Stimulated activated CD4-positive, alpha-beta T cell treated with anti-CD3 and anti-CD28 coated beads, Interleukin-2, amount 100 ng/mL, for 24 hours (primary cell): ENCODE measurements at places on chromosomes 5 and 9.

DNA sequence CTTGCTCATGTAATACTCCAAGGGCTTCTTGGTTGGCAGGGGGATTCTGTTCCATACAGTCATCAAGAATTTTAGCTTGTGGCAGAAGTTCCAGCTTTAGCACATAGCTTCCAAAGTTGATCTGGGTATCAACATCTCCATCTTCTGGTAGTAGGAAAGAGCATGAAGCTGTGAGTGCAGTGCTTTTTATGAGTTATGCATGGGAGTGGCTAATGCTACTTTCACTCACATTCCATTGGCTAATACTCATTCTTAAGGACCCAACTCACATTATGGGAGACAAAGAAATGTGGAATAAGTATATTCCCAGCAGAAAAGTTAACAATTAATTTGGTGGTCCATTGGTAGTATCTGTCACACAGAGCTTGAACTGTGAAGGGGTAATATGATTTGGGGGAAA lies 194.2 kb upstream of the CHD1 start:
- DNase-seq: no peak

DNA sequence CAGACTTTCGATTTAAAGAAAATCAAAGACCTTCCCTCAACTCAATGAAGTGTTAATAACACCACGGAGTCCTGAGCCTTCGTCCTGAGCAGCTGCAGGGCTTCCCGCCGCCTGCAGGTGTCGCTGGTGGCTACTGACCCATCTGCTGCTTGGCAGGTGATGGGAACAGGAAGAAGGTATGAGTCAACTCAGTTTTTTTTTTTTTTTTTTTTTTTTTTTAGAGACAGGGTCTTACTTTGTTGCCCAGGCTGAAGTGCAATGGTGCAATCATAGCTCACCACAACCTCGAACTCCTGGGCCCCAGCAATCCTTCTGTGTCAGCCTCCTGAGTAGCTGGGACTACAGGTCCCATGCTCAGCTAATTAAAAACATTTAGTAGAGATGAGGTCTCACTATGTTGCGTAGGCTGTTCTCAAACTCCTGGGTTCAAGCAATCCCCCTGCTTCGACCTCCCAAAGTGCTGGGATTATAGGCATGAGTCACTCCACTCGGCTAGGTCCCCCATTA lies 185.7 kb upstream of the IL12B start:
- peak; percentile 88 for DNase-seq

- DNase-seq: no peak
Observed at GRCh38 chr9:134756098-134756497, 114.5 kb downstream of the COL5A1 start.

GRCh38 chr9:135070198-135070951 lies 17.1 kb upstream of the OLFM1 start:
- DNase-seq: no peak

- DNase-seq: no peak
Observed at GRCh38 chr9:137465720-137466388, 6.7 kb upstream of the NSMF start.

DNA sequence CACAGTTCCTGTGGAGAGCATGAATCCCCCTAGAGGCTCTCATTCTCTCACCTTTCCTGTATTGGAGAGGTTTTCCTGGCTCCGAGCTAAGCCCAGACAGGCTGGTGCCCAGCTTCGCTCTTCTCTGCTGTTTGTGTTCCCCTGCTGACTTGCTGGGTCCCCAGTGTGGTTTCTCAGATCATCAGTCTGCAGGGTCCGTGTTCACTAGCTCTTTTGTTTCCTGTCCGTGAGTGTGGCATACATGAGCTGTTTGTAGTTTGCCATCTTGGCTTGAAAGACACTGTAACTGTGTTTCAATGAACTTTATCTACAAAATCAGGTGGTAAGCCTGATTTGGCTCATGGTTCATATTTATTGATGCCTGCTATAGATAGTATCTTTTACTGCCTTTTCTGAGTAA lies 23.8 kb downstream of the LOX start:
- DNase-seq: no peak

DNA sequence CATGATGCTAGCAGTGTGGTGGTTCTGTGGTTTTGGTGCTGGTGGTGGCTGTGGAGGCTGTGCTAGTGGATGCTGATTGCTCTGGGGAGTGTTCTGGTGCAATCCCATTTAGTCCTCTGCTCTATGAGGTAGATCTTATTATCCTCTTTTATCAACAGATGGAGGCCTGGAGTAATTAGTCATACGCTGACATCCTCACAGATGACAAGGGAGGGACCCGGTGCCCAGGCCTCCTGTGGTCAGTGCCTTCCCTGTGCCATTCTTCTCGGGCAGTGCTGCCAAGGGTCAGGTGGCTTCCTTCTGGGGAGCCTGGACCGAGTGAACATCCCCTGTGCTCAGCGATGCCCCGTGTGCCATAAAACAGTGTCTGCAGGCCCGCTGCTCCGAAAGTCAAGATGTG lies 74.5 kb downstream of the COL5A1 start:
- DNase-seq: no peak

DNA sequence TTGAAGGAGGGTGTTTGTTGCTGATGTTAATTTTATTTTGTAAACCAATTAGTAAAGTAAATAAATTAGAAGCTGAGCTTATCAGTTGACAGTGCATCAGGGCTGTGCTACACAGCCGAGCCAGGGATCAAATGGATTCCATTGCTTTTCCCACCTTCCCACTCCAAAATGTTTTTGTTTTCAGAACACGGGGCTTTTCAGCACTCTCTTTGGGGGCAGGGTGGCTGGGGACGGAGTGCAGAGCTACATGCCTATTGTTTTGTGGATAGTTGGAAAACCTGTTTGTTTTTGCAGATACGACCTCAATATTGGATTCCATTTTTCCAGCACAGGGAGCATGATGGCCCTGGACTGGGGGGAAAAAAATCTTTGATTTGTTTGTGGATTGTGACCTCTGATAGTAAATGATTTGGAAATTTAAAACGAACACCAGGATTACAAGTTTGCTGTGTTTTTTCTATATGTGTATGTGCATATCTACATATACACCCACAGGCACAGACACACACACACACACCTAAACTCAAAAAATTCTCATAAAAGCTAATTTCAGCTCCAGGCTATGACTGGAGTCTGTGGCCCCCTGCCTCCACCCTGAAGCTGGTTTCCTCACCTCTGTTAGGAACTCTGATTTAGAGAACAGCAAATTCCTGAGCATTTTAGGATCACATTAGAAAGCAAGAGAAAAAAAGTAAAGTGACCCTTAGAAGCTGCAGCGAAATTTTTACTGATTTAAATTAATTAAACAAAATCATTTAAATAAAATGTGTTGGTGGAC lies 371.7 kb upstream of the IRX2 start:
- no peak for DNase-seq

- DNase-seq: no peak
Observed at GRCh38 chr9:100595391-100596199, 17.7 kb downstream of the CAVIN4 start.

DNA sequence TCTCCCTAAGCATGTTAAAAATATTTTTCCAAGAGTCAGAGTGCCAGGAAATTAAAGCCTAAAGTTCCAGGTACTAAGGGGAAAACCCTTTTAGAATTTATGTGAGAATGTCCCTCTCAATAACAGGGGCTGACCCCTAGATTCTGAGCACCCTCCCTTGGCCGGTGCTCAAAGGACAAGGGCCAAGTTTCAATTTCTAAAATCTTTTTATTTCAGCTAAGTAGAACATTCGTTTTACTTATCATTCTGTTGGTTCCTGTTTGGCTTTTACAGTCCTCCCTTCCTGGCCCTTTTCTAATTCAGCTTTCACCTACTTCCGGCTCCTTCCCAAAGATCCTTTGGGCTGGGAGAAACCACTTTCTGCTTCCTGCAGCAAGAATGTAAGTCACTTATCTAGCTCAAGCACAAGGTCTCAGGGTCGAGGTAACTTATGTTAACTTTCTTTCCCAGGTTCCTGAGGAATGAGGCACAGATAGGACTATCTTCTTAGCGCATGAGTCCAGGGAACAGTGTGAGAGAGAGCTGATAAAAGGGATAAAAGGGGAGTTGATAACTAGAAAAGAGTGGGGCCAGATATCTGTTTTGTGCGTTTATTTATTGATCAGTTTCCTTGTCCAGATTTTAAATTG lies 34.6 kb upstream of the F2RL2 start:
- DNase-seq: no peak

DNA sequence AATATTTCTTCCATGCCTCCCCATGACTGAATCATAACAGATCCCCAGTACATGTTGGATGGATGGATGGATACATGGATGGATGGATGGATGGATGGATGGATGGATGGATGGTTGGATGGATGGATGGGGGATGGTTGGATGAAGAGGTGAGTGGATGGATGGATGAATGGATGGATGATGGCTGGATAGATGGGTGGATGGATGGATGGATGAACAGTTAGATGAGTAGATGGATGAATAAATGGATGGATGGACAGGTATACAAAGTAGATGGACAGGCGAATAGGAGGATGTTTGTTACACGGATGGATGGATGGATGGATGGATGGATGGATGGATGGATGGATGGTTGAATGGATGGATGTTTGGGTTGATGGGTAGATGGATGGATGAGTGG lies 120.0 kb upstream of the HAND1 start:
- no peak for DNase-seq

- DNase-seq: no peak
Observed at GRCh38 chr5:84303315-84303714, 81.4 kb downstream of the EDIL3 start.

- no peak for DNase-seq
Observed at GRCh38 chr9:120014796-120015195, 565.2 kb downstream of the CDK5RAP2 start.

DNA sequence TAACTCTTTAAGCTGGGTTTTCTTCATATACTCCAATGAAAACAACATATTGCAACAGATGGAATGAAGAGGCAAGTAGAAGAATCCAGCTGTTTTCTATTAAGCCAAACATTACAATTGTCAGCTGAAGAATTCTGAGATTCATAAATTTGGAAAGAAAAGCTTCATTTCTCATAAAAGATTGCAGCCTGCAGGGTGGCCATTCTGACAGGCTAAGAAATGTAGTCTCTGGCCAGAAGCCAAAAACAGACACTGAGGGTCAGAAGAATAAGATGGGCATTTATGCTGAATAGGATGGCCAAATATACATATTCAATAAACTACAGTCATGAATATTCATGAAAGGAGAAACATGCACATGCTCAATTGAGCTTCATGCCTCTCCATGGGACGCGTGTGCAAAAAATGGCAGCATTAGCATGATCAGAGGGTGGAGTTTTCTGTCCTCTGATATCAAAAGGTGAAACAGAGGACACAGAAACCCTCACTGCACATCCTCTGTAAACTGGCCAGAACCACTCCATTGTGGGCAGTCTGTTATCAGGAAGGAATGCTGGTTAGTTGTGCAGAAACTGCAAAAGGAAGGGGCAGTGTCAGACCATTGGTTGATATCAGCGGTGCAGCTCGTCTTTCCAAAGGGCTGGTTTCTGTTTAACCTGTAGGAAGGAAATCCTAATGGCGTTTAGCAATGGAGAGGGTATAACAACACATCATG lies 50.2 kb downstream of the FXN start:
- DNase-seq: no peak

GRCh38 chr5:67375606-67376005 lies 179.0 kb upstream of the CD180 start:
- DNase-seq: no peak

DNA sequence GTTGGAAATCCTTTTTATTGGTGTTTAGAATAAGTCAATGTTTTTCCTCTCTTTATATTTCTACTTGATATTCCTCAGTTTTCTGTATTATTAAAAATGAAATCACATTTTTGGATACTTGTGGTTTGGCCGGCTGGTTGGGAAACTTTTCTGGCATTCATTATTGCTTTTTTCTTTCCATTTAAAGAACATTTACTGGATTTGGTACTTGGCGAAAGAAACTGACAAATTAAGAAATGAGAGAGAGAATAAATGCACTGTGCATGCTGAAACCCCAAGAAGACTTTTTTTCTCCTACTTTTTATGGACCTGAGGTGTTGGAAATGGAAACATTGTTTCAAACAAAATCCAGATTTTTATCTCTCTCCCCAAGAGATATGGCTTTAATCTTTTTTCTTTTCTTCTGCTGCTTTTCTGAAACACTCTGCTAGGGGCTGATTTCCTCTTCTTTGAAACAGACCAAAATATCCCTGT lies 128.4 kb downstream of the SNX18 start:
- DNase-seq: no peak

DNA sequence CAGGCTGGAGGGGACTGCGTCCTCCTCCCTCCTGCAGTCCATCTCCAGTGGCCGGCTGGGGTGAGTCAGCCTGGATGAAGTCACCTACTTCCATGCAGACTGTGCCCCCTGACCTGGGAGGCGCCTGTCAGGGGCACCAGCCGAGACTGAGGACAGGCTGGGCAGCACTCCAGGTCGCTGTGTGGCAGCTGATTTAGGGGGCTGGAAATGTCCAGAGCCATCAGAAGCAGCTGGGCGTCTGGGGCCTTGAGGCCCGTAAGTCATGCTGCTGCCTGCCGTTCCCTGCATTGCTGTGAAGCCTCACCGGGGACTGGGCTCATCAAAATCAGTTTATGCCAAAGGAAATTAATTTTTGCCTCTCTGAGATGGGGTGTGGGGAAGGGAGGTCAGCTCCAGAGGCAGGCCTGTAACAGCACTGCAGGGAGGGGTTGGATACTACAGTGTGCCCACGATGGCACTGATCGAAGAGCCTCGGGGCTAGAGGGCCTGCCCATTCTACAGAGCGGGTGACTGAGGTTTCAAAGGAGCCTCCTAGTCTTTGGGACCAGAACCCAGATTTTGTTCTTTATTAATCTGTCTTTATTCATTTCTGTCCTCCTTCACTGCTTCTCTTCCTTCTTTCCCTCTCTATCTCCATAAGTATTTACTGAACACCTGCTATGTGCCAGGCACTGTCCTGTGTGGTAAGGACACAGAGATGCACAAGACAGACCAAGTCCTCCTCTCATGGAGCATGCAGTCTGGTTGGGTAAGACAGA lies 70.4 kb upstream of the PSD2 start:
- no peak for DNase-seq

- DNase-seq: no peak
Observed at GRCh38 chr5:159217236-159217635, 7.9 kb upstream of the RNF145 start.

DNA sequence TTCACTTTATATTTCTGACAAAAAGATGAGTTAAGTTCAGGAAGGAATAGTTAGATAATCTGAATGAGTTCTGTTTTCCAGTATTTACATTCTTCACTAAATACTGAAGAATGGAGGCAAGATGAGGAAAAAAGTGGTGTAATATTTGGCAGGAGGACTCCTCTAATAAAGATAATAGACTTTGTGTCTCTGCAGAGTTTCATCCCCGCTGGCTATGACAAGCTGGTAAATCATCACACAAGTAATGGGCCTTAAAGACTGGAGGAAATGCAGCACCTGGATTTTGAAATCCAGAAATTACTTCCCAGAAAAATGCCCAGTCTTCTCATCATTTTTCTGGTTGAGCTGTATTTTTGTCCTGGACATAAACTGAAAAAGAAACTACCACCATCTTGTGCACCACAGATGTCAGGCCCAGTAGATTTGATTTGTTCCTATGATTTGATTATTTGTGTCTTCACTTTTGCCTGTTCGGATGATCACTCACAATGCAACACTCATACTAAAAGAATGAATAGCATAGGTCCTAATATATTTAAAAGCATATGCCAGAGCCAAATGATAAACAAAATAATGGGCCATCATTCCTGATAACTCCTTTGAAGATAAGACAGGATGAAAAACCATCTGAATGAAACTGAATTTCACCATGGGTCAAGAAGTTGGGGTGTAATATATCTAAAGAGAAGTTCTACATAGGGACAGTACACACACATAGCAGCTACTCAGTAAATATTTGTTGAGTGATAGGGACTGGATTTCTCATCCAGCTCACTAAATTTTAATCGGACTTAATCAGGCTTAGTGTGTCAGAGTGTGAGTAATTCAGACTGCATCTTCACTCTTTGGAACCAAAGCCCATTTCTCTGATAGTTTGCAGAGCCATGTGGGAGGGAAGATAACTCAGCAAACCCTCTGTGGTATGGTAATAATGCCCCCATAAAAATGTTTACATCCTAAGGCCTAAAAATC lies 200.5 kb downstream of the HINT1 start:
- DNase-seq: no peak
